ENCODE measurements at places on chromosomes 12 and 14.

- no peak for DNase-seq
Measured at GRCh38 chr14:104184911-104185499, 46.6 kb downstream of the KIF26A start.

DNA sequence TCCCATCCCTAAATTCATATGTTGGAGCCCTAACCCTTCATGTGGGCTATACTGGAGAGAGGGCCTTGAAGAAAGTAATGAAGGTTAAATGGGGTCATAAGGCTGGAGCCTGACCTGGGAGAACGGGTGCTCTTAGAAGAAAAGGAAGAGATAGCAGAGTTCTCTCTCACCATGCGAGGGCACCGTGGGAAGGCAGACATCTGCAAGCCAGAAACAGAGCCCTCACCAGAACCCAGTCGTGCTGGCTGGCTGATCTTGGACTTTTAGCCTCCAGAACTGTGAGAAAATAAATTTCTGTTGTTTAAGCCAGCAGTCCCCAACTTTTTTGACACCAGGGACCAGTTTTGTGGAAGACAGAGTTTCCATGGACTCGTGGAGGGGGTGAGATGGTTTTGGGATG, 149.3 kb downstream of the ATP23 start:
- DNase-seq: no peak

GRCh38 chr12:3558854-3559253, 67.9 kb downstream of the PRMT8 start:
- DNase-seq: no peak

DNA sequence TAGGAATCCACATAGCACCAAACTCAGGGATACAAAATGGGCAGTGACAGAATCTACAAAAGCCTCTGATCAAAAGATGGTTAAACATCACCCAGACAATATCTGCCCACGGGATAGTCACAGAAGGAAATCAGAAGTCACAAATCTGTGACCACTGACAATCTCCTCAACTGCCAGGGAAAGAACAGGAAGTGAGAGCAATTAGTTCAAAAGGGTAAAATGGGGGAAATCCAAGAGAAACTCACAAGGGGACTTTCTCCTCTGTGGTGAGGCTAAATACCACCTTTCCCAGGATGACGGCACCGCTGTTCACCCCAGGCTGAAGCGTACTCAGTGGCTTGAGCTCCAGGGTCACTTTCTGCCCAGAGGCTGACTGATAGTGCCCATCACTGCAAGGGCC, 10.7 kb downstream of the TTC5 start:
- DNase-seq: no peak

GRCh38 chr14:30272848-30273832, 285.8 kb upstream of the G2E3 start:
- DNase-seq: no peak

DNA sequence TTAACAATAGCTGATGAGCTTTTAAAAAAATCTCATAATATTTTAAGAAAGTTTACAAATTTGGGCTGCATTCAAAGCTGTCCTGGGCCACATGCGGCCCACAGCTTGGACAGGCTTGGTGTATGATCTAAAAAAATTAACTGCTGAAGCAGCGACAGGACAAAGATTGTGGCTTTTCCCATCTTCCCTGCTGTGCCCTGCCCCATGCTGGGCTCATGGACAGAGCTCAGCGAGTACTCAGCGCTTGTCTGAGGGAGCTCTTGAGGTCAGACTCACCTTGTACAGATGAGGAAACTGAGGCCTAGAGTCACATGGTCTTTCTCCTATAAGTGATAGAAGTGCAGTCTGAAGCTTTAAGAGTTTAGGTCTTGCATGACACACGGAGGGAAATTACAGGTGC, 15.0 kb downstream of the EVL start:
- no peak for DNase-seq

- DNase-seq: no peak
Measured at GRCh38 chr12:59695379-59695778, 99.5 kb downstream of the SLC16A7 start.

GRCh38 chr12:111546758-111547383, 52.2 kb downstream of the ATXN2 start:
- DNase-seq: no peak

- DNase-seq: no peak
Measured at GRCh38 chr14:100536721-100537445, 50.3 kb downstream of the BEGAIN start.

DNA sequence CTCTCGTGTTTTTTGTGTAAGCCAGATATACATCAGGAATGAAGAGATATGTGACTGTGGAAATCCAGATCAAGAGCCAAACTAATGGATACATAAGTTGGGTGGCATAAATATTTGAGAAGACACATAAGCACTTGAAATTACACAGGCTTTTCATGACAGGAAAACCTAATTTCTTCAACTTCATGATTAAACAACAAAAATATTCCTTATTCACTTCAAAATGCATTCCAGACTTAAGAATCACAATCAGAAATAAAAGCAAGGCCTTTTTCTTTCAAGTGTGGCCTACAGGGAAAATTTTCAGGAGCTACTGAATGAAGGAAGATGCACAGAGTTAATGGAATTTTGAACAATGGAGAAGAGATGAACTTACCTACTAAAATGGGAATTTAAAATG, 515.6 kb downstream of the FOXG1 start:
- DNase-seq: no peak

Data from stimulated activated CD8-positive, alpha-beta memory T cell treated with anti-CD3 and anti-CD28 coated beads, Interleukin-15, amount 100 ng/mL, for 24 hours (primary cell).